Breast epithelium (tissue), 4 donors: ENCODE measurements at places on chromosomes 1 and 21. TPM values are rescaled to one million over a fixed set of nuclear protein-coding genes. Genes with fewer than 3 reads are reported as not detected.

DNA sequence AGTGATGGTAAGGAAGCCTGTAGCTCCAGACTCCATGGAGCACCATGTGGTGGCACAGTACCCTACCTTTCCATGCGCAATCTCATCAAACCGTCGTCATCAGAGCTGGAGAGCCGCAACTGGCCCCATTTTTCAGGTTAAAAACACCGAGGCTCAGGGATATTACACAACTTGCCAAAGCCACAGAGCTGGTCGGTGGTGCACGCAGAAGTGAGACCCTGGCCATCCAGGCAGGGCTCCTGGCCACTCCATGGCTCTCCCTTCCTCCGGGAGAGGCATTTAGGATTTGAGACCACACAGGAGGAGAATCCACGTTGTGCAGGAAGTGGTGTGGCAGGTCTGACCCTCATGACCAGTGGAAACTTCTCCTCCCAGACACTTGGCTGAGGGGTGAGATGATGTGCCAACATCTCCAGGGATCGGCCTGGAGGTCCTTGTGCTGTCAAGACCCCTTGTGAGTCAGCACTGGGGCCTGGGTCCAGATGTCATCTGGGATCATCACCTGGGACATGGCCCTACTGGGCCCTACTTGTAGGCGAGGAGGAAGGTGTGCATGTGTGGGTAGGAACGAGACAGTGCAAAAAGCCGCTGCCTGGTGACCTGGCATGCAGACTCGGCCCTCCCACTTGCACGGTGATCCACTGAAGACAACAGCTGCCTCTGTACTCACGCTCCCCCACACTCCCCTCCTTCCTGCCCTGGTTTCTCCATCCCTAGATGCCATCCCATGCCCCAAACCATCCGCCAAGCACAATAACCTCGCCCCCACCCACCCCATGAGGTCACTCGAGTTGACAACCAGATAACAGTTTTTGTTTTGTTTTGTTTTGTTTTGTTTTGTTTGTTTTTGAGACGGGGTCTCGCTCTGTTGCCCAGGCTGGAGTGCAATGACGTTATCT, 10.4 kb downstream of the TFF3 start:
- no peak for DNase-seq

DNA sequence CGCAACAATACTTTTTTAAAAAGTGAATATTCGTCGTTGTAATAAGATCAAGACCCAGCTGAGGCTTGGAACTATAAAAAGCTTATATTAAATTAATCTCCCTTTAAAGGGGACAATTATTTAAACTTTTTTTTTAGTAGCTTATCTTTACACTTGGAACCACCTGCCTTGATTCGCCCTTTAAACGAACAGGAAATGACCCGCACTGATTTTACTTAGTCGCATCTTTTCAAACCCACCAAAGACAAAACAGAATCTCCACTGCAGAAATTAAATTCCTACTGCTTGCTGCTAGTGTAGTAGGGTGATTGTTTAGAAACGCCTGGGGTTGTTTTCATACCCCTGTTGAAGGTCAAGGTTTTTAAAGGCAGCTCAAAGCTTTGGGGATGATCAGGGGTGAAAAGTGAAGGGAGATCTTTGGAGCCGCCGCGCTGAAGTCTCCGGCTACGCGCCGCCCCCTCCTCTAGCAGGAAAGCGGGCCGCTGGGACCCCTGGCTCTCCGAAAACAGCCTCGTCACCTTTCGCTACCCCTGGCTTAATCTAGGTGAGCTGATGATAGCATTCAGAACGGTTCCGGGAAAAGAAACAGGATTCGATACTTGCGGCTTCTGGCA, 163.4 kb downstream of the RUNX1 start:
- DNase-seq, result no peak

GRCh38 chr1:147238053-147238902, 4.2 kb upstream of the CHD1L start:
- DNase-seq, result no peak

DNA sequence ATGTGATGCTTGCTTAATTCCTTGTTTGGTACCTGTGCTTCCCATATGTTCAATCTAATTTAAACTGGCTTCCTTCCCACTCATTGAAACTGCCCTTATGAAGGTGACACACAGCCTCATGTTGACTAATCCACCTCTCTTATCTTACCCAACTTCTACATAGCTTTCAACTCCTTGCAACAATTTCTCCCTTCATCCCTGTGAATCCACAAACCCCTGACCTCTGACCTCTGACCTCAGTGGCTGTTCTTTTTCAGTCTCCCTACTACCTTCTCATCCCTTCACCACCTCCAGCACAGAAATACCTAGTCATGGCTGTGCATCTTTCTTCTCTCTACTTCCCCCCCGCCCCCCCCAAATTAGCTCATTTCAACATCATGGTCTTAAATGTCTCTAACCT, 144.5 kb downstream of the TTLL7 start:
- DNase-seq, result no peak

DNA sequence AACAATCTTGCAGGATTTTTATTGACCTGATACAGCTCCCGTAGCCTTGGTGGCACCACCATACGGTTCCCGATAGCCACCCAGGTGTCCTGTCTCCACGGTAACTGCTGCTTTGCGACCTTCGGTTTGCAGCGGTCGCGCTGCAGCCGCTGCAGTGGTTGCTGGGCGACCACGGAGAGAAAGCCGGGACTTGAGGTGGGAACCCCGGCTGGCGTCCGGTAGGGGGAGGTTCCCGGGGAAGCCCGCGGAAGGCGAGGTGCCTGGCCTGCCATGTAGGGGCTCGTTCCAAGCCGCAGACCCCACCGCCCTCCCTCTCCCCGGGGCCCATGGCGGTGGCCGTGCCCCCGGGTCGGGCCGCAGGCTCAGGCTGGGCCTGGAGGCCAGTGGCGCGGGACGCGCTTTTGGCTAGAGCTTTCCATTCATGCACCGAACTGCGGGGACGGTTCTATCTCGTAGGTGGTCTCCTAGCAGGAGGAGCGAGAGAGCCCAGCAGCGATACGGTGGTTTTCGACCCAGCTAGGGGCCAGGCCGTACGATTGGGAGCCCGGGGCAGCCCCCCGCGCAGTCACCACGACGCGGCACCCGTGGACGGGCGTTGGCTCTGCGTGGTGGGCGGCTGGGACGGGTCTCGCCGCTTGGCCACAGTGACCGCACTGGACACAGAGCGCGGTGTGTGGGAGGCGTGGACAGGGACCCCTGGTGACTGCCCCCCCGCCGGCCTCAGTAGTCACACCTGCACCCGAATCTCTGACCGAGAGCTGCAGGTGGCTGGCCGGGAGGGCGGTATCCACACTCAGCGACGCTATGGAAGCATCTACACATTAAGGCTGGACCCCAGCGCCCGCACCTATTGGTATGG, at the start of gene KLHDC9:
Gene KLHDC9, plus strand, starts transcription at position 152 of the 859 bp plus-strand sequence. Its CDS starts 175 bp downstream, at position 327.
- peak; percentile 82 for DNase-seq

LCE1E gene
- not detected for total RNA-seq

DUSP23 gene
- 92.7 TPM for total RNA-seq

GRCh38 chr1:196376630-196377328, 231.5 kb downstream of the KCNT2 start:
- no peak for DNase-seq
